ENCODE measurements at places on chromosomes 1 and 21.

- no peak for DNase-seq
Measured at GRCh38 chr1:201191653-201192260, 1.1 kb downstream of the IGFN1 start.

DNA sequence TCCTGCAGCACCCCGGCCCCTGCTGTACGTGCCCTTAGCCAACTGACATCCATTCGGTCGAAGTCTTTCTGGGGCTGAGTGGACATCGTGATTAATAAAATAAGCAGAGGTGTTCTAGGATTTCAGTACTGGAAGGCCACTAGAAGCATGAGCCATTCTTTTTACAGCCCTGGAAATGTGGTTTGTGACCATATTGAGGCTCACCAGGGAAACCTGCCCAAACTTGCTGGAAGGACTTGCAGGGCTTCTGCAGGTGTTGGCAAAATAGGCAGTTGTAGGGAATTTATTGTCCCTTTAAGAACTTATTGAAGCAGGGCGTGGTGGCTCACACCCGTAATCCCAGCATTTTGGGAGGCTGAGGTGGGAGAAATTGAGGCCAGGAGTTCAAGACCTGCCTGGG lies 80.8 kb downstream of the DOP1B start:
- DNase-seq = no peak

GRCh38 chr1:241447031-241447644 lies 72.4 kb downstream of the FH start:
- DNase-seq = no peak

- DNase-seq = no peak
Measured at GRCh38 chr1:58996341-58997059, 212.7 kb upstream of the JUN start.

DNA sequence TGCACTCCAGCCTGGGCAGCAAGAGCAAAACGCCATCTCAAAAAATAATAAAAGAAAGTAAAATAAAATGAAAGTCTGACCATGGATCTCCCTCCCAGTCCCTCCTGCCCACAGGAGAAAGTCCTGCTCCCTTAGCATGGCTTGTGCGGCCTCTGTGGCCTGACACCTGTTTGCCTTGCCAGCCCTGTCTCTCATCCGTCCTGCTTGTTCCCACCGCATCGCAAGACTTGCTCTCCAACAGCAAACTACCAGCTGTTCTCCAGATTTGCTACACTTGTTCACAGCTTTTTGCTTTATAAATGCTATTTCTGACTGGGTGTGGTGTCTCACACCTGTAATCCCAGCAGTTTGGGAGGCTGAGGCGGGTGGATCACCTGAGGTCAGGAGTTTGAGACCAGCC lies 2.7 kb downstream of the ETV3L start:
- no peak for DNase-seq

DNA sequence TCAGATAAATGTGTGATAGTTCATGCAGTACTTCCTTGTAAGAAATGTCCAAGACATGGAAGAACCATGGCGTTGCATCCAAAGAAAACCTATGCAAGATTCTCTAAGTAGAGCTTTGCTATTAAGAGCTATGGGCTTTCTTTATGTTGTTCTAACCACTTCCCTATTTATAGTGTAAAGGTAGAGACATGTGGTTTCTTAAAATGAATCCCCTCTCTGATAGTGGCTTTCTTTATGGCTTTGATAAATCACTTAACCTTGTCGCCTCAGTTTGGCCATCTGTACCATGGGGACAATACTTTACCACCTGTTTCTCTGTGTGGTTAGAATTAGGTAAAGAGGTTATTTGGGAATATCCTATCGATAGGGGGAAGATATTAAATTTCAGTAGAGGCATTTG lies 305.5 kb downstream of the NFIA start:
- DNase-seq = no peak

GRCh38 chr21:42056996-42057689 lies 14.0 kb upstream of the UMODL1 start:
- no peak for DNase-seq

- no peak for DNase-seq
Measured at GRCh38 chr21:21174676-21175075, 176.5 kb downstream of the NCAM2 start.

- DNase-seq = peak; percentile 11
Measured at GRCh38 chr21:43365611-43366426, 61.1 kb downstream of the SIK1 start.

- no peak for DNase-seq
Measured at GRCh38 chr1:157005965-157006364, 39.6 kb downstream of the ARHGEF11 start.

DNA sequence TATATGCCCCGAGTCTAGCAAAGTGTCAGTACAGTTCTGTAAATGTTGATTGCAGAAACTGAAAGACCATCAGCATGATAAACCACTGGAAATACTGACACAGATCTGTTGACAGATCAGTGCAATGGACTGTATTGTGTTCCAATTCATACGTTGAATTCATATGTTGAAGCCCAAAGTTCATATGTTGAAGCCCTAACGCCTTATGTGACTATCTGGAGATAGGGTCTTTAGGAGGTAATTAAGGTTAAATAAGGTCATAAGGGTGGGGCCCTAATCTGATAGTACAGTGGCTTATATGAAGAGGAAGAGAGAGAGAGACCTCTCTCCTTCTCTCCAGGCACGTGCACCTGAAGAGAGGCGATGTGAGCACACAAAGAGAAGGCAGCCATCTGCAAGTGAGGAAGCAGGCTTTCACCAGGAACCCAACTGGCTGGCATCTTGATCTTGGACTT lies 144.7 kb downstream of the MRPL39 start:
- DNase-seq = no peak

GRCh38 chr1:198270273-198270828 lies 113.6 kb downstream of the NEK7 start:
- DNase-seq = no peak

DNA sequence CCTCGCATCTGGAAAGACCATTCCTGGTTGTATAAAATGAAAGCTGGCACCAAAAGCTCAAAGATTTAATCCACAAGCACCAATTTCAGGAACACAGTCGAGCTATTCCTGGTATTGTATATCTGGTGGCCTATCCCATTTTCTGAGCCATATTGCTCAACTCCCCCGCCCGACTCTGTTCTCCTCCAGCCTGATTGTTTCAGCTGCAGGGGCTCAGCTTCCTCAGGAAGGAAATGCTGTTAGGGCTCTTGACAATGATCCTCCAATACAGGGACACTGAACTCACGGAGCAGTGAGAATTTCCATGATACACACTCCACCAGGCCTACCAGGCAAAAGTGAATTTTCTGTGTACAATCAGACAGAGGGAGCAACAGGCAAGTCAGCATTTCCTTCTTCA lies 16.9 kb upstream of the TDRD10 start:
- no peak for DNase-seq

DNA sequence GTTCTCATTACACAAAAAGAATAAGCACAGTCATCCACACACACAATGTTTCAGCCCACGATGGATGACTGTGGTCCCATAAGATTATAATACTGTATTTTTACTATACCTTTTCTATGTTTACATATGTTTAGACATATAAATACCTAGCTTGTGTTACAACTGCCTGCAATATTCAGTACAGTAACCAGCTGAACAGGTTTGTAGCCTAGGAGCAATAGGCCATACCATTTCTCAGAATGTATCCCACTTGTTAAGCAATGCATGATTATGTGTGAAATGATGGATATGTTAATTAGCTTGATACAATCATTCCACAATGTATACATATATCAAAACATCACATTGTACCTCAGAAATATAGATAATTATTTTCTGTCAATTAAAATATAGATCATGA lies 33.2 kb upstream of the SAMD13 start:
- no peak for DNase-seq

- DNase-seq = no peak
Measured at GRCh38 chr1:178019622-178020021, 49.8 kb upstream of the SEC16B start.

DNA sequence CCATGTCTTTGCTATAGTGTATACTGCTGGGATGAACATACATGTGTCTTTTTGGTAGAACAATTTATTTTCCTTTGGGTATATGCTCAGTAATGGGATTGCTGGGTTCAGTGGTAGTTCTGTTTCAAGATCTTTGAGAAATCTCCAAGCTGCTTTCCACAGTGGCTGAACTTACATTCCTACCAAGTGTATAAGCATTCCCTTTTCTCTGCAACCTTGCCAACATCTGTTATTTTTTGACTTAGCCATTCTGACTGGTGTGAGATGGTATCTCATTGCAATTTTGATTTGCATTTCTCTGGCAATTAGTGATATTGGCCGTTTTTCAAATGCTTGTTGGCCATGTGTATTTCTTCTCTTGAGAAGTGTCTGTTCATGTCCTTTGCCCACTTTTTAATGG lies 37.5 kb upstream of the ANGPTL1 start:
- no peak for DNase-seq

DNA sequence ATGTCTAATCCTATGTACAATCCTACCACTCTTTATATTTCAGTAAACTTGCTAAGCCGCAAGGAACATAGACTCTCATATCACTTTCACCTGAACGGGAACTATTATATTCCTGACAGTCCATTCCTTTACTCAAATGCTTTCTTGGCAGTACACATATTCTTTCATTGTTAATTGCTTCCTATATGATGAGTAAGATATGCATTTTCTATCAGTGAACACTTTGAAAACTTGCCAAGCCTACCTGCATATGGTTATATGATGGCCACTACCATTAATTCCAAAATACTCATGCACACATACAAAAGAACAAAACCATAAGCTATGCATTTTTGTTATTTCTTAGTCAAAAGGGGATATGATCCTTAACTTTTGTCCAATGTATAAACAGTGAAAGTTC lies 341.5 kb downstream of the VAV3 start:
- DNase-seq = no peak

DNA sequence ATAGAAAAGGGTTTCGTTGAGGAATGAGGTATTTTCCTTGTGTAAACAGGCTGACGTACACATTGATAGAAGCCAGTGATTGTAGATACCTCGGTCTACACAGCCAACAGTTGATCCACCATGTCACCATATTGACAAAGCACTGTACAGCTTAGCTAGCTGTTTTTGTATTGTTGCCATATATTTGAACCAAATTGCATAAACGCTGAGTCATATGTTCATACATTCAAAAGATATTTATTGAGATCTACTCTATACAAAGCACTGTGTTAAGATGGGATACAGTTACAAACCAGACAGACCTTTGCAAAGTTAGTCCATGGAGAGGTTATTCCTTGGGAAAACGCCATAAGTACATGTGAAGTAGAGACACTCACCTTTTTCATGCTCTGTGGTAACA lies 132.4 kb upstream of the ATP1B1 start:
- no peak for DNase-seq
